ENCODE measurements at places on chromosomes 12 and 14.

DNA sequence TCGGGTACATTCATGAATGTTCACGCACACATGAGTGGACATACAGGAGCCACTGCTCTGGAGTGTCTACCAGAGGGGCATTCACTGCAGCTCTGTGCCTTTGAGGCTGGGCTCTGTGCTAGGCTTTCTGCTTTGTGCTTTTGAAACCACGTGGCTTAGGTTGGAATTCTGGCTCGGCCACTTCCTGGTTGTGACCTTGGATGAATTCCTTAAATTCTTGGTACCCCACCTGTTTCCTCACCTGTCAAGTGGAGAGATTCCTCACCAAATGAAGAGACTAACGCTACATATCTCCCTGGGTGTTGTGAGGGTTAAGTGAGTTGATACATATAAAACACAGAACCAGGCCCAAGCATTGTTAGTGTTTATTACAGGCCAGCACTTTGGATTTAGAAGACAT, 842.8 kb downstream of the VRK1 start:
- DNase-seq = no peak

DNA sequence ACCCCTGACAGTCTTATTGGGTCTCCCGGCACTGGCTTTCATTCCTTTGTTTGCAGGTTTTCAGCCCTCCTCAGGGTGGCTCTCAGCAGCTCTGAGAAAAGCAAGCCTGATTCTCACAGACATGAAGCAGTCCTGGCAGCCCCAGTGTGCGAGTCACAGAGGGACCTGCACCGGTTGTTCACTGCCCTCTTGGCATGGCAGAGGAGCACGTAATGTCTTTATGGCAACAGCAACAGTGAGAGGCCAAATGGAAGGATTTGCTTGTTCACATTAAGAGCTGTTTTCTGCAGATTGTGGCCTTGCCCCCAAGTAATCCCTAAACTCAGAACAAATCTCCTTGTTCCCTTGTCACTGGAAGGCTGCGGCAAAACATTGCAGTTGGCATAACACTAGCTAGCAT, 3.4 kb downstream of the KCNA5 start:
- no peak for DNase-seq

DNA sequence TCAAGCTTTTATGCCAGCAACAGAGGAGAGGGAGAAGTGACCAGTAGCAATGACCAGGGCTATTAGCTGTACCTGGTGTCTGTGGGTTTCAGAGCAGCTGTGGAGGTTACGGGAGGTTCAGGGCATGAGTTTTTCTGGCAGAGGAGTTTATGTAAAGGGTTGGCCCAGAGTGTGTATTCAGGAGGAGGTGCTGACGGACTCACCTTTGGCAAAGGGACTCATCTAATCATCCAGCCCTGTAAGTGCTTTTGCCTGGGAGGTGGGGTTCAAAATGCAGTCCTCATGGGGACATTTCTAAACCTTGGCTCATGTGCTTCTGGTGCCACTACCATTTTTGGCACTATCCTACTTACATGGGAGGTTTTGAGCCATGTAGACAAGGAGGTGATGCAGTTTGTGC, 95.3 kb downstream of the DAD1 start:
- DNase-seq = no peak

- no peak for DNase-seq
Observed at GRCh38 chr12:3622021-3622821, 130.7 kb downstream of the CRACR2A start.

DNA sequence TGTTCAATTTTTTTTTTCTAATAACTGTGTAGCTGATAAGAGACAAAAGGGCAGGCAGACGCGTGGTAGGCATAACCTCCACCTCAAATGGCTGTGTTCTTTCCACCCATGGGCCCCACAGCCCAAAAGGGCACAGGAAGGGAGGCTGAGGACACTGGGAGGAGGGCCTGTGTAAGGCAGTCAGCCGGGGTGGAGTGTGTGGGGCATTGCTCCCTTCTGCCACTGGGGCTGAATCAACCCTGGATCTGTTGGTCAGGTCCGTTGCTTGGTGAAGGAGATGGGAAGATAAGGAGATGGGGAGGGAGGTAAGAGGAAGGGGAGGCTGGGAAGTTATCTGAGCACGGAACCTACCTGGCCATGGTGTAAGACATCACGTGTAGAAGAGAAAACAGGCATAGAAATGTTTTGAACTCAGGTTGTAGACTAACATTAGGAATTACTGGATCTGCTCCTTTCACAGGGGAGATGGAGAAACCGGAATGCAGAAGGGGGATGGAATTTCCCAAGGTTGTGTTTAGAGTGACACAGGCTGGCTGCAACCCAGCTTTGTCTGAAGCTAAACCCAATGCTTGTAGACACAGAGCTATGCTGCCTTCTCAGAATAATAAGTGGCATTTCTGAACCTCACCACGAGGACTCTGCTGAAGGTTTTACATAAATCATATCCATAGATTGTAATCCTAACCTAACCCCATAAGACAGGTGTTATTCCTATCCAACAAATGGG, 138.5 kb upstream of the NOS1 start:
- DNase-seq = no peak

DNA sequence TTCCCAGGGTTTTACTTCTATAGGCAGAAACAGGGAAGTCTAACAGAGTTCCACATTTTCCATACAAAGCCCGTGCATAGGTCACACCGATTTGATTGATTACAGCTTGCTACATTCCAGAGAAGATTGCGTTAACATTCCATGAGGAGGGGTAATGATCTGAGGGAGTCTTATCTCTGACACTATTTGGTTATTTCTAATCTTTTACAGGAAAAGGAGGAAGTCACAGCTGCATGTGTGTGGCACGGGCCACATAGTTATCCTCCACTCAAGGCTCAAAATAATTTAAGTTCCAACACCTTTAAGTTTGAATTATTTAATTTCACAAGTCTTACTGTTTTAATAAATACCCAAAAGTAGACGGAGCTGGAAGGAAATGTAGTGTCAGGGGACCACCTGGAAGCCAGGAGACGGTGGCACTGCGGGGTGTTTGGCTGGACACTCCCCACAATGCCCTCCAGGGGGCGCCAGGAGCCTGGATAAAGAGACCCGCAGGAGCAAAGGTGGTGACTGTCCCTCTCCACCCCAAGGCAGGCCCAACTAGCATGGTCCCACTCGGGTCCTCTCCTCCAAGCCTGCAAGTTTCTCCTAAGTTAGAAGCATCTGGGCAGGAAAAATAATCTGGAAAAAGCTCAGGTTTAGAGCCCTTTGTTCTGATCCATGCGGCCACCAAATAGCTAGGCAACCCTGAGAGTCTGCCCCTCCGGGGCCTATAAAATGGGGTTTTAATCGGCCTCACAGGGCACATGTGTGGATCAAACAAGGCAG, 20.2 kb downstream of the KRT8 start:
- DNase-seq = no peak

- no peak for DNase-seq
Observed at GRCh38 chr12:125194163-125194773, 129.0 kb downstream of the AACS start.

- no peak for DNase-seq
Observed at GRCh38 chr12:47111392-47111778, 31.6 kb upstream of the AMIGO2 start.

GRCh38 chr12:6820166-6820565, 1.5 kb upstream of the GPR162 start:
- no peak for DNase-seq

- DNase-seq = no peak
Observed at GRCh38 chr14:67725171-67725570, 23.5 kb downstream of the RDH12 start.

DNA sequence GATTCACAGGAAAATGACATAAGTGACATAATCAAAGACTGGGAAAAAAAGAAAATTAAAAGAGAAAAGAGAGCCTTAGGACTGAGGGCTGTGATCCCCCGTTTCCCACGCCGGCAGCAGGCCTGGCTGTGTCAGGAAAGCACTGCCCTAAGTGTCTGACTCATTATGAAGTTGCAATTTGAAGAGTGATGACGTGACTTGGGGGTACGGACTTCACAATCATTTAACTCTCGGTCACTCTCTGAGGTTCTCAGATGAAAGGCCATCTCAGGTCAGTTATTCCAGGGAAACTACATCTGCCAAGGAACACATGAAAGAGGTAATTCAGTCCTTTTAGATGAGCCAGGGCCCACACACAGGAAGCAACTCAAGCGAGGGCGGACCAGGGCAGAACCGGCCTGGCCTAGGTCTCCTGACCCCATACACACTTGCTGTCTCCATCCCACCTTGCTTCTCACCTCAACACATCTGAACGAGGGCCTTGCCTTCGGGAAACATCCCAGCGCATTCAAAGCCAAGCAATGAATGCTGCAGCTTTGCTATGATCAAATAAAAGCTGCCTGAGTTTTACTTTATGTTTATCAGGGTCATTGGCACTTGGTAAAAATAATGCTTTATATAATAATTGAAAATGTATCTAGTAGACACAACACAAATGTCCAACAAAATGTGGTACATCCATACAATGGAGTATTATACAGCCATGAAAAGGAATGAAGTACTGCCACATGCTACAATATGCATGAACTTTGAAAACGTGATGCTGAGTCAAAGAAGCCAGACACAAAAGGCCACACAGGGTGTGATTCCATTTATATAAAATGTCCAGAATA, 2.7 kb downstream of the SSH1 start:
- no peak for DNase-seq

GRCh38 chr14:78519863-78520262, 349.7 kb downstream of the NRXN3 start:
- DNase-seq = no peak

- DNase-seq = no peak
Observed at GRCh38 chr12:55692631-55693322, 14.9 kb downstream of the ITGA7 start.

DNA sequence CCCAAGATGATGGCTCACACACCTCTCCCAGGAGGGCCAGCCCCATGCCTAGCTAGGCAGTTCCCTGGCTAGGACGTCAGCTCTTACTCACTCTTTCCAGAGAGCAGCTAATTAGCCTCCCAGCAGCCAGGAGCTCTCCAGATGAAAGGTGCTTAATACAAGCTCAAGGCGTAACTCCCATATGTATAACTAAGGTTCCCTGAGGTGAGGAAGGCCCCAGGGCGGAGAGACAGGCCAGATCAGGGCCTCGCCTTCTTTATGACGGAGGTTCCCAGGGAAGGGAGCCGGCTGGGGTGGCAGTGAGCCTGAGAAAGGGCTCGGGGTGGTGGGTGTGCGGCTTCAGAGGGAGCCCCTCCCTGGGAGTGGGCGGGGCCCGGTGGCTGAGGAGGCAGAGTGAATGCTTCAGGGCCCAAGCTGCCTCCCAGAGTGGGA, 26.4 kb upstream of the ZFP36L1 start:
- no peak for DNase-seq

- no peak for DNase-seq
Observed at GRCh38 chr12:11158885-11159444, 12.0 kb upstream of the SMIM10L1 start.

- no peak for DNase-seq
Observed at GRCh38 chr12:67790660-67791059, 142.1 kb downstream of the DYRK2 start.

- DNase-seq = no peak
Observed at GRCh38 chr12:8958066-8958465, 8.6 kb upstream of the M6PR start.
